Activated naive CD8-positive, alpha-beta T cell treated with anti-CD3 and anti-CD28 coated beads for 36 hours (primary cell): ENCODE measurements at places on chromosomes 1 and 21.

- DNase-seq: no peak
These were observed 24.2 kb downstream of the KCNN3 start for GRCh38 chr1:154845879-154846278.

- DNase-seq: no peak
These were observed 152.7 kb upstream of the COL6A1 start for GRCh38 chr21:45828580-45829570.

DNA sequence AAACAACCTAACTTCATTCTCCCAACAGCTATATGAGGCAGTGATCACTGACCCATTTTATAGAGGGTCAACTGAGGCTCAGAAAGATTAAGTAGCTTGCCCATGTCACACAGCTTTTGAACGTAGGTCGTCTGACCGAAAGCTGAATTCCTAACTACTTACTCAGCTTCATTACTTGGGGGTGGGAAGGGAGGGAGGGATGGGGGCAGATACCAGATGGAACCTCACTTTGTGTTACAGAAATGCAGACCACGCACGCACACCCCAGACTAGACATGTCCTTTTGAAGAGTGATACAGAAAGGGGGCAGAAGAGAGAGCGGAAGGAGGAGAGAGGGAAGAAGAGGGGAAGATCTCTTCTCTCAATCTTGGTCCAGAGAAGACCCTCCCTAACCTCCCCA is 2.3 kb downstream of the ADGRB2 start:
- no peak for DNase-seq

GRCh38 chr1:108597041-108597440 is 37.1 kb downstream of the EEIG2 start:
- DNase-seq: no peak

DNA sequence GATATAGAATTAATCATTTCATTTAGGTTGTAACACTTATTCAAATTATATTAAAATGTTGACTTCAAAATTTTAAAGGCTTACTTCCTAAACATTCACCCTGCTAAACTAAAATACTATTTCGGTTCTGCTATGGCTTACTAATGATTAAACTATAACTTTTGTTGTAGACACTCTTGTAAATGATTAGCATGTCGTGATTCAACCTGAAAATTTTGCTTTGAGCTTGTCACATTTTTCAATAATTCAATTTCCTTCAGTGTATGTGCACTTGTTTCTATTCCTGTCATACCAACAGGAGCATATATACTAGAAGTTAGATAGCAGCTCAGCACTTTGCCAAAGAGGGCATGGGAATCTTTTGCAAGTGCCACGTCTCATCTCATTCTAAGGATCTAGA is 1018.8 kb downstream of the AMY1C start:
- DNase-seq: no peak

GRCh38 chr1:29282924-29283803 is 46.8 kb downstream of the PTPRU start:
- DNase-seq: peak; percentile 28

- no peak for DNase-seq
These were observed 238.4 kb downstream of the GPATCH2 start for GRCh38 chr1:217392441-217392840.

GRCh38 chr1:7463526-7463925 is 307.6 kb upstream of the VAMP3 start:
- DNase-seq: no peak

- DNase-seq: no peak
These were observed 4.3 kb upstream of the FGGY start for GRCh38 chr1:59292562-59292961.

DNA sequence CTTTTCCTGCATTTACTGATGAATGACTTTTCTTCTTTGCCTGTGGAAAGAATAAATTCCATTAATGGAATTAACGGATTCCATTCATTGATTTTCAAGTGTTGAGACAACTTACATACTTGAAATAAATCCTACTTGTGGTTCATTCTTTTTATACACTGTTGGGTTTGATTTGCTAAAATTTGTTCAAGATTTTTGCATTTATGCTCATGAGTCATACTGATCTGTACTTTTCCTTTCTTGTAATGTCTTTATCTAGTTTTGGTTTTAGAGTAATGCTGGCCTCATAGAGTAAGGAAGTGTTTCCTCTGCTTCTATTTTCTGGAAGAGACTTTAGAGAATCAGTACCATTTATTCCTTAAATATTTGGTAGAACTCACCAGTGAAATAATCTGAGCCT is 14.4 kb downstream of the UROD start:
- DNase-seq: no peak

GRCh38 chr1:9161963-9162362 is 33.1 kb upstream of the GPR157 start:
- DNase-seq: no peak

DNA sequence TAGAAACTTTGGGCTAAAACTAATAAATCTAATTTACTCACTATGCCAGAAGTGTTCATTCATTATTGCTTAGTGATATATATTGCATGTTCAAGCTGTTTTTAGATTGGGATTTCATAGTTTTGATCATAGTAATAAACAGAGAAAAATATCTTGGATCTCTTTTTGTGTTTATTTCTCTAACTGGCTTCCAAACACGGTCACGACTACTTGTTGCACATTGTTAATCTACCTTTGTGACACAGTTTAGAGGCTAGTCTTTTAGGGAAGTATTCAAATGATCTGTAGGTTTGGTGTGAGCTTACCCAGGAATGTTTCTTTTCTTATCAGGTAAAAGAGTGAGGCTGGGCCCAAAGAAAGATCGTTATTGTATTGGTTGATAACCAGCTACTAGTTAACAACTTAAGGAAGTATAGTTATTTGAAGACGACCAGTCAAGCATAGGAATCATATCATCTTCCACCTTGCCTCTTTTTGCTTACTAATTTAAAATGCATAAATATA is 50.8 kb upstream of the FASLG start:
- no peak for DNase-seq

GRCh38 chr1:229249854-229250644 is 20.9 kb upstream of the RAB4A start:
- no peak for DNase-seq

DNA sequence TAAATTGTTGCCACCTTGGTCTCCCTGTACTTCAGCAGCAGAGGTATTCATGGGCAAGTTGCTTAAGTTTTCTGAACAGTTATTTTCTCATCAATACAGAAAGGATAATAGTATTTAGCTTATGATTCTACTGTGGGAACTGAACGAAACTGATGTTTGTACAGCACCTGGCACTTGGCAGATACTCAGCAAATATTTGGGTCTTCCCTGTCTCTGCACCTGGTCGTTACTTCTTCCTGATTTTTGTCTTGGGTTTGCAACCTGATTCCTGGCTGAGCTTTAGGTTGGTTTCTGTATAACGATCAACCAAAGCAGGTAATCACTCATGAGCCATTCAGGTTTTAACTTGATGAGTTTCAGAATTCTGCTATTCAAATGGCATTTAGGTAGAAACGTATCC is 490.6 kb downstream of the KIF26B start:
- DNase-seq: no peak

GRCh38 chr1:89310976-89311375 is 38.3 kb upstream of the GBP5 start:
- DNase-seq: no peak

- DNase-seq: no peak
These were observed 295.8 kb downstream of the MATN1 start for GRCh38 chr1:30427545-30427944.

DNA sequence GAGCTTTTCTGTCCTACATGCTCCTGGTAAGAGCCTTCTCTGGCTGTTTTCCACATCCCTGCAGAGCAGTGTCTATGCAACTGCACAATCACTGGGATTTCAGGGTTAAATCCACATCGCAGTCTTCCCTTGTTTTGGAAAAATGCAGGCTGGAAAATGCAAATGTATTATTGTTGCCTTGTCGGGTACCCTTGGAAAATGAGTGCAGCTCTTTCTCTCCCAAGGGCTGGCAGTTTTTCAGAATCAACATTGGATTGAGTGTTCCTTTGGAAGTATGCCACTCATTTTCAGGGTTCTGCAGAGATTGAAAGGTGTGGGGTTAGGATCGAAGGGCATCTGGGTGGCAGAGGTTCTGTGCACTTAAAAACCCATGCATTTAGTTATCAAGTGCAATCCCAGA is 3.2 kb downstream of the NOS1AP start:
- no peak for DNase-seq

DNA sequence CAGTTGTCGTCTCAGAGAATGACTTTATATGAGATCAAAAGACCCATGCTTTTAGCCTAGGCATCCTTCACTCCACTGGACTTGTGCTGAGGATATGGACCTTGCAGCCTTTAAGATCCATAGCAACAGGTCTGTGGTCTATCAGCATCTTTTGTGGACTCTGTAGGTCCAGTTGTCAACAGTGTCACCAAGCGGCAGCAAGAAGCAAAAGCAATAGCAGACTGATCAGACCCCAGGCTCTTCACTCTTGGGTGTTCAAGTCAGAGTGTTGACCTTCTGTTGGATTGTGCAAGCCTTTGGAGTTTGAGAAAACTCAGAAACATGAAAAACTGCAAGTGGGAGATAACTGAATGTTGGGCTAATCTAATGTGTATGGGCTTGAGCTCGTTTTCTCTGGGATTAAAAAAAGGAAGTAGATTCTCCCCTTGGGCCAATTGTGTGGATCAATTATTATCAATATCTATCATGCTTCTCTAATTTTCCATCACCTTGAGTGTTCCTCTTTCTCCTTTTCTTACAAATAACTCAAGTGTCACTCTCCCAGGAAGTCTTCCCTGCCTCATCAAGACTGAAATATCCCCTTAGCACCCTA is 144.2 kb downstream of the LYPLAL1 start:
- DNase-seq: no peak

DNA sequence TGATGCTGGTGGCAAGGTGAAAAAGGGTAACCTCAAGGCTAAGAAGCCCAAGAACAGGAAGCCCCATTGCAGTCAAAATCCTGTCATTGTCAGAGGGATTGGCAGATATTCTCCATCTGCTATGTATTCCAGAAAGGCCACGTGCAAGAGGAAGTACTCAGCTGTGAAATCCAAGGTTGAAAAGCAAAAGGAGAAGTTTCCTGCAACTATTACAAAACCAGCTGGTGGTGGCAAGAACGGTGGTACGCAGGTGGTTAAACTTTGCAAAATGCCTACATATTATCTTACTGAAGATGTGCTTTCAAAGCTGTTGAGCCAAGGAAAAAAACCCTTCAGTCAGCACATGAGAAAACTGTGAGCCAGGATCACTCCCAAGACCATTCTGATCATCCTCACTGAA is 13.7 kb upstream of the VPS45 start:
- no peak for DNase-seq

GRCh38 chr1:20495661-20496060 is 9.7 kb upstream of the CAMK2N1 start:
- no peak for DNase-seq

GRCh38 chr1:70992521-70992920 is 55.1 kb downstream of the PTGER3 start:
- no peak for DNase-seq

DNA sequence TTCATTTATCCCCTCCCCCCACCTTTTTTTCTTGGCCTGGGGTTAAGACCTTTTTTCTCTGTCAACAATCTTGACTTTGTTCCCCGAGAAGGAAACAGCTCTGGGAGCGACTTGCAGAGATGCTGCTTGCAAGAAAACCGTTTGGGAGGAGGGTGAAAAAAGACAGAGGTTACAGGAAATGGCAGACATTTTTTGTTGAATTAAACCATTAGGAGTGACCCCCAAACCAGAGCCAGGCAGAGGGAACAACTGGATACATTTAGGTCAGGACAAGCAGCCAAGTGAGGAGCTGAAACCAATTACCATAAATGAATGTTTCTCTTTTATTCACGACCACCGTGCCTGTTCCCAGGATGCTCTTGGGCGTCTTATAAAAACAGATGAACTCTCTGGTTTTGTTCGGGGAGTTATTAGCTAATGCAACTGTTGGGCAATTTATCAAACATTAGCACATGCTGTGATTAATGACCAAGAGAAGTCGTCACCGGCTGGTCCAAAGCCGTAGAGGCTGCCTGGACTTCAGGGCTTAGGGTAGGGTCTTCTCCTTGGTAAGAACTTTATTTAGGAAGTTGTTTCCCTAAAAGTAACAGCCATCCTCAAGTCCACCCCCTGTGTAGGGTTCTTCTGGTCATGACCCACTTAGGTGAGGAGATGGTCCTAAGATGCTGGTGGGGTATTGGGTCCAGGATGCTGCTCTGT is 141.0 kb downstream of the FOXD2 start:
- DNase-seq: no peak

DNA sequence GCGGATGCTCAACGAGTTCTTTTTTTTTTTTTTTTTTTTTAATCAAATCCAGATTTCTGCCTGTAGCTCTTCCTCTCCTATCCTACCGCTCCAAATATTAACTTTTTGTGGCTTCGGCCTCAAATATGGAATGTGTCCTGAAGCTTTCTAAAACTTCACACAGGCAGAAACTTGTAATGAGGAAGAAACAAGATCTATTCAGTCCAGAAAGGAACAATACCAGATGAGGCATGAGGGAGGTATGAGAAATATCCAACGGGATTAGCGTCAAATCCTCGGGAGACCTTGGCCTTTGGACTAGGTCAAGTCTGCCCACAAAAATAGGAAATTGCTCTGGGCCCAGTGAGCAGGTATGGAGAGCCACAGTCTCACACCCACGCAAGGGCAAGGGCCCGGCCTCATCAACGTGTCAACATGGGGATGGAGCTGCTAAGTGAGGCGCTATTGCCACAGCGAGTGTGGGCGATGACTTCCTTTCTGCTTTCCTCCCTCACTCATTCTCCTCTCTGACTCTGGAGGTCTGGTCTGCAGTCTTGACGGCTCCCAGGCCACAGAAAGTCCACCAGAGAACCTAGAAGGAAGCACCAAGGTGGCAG is 66.6 kb downstream of the BCAR3 start:
- peak; percentile 32 for DNase-seq

GRCh38 chr1:157313240-157313807 is 175.1 kb upstream of the ETV3 start:
- DNase-seq: no peak

DNA sequence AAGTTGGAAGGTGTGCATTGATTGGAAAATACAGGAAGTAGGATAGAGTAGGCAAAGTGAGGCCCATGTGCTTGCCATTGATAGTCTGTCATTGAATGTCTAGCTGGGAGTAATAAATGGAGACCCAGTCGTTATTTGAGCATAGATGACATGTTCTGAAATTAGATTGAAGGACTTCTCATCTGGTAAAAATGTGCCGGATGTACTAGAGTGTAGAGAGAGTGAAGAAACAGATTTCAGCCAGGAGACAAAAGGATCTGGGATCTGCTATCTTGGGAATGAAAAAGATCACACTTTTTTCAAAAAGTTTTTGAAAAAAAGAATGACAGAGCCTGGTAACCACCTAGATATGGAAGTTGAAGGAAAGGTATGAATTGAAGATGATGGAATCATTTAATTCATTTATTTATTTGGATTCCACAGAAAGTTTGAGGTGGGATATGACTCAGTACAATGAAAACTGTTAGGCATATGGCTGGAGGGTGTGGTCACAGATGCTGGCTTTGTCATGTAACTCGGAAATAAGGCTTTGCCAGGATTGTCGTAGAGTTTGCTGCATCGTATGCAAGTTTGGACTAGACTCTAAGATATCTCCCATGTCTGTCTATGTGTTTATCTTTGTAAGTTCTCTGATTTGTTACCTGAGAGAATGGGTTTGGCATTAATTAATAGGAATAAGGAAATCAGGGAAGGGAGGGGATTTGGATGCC is 137.1 kb downstream of the PBX1 start:
- DNase-seq: no peak

- DNase-seq: no peak
These were observed 5.4 kb upstream of the SIM2 start for GRCh38 chr21:36693489-36694030.
